Right cardiac atrium (tissue), 5 donors: ENCODE measurements at places on chromosomes 6 and 20. TPM values are rescaled to one million over a fixed set of nuclear protein-coding genes. Genes with fewer than 3 reads are reported as not detected.

DNA sequence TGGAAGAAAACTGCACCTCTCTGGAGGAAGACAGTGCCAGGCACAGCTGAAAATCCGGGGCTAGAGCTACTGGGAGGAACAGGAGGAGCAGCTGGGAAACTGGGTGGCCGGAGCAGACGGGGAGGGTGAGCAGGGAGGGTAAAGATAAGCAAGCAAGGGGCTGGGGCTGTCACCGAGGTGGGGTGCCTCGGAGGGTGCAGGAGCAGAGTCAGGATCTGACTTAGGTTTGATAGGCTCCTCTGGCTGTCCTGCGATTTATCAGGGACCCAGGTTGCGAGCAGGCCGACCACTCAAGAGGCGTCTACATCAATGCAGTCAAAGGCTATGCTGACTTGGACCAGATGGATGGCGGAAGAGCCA, 12.3 kb downstream of the TSHZ2 start:
- no peak for DNase-seq

Gene TMEM217
- not detected for total RNA-seq

DNA sequence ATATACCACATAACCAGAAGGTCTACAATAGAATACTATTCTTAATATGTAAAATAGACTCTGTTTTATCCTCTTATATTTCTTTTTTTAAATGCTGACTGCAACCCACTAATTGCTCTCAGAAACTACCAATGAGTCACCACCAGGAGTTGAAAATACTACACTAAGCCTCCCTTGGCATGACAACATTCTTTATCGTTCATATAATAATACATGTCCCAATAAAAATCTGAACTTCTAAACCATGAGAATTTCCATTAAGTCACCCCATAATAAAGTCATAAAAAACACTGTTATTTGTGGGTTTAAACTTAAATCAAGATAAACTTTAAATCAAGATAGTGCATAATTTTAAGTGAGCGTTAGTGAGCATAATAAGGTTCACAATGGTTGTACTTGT, 4.2 kb downstream of the HACE1 start:
- DNase-seq, result no peak

Gene TBX18
- total RNA-seq, result 9.9 TPM

Gene EBF4
- total RNA-seq, result 10.0 TPM

Gene C20orf202
- 0.31 TPM for total RNA-seq

GRCh38 chr6:103675807-103676406, 1183.8 kb downstream of the HACE1 start:
- no peak for DNase-seq

DNA sequence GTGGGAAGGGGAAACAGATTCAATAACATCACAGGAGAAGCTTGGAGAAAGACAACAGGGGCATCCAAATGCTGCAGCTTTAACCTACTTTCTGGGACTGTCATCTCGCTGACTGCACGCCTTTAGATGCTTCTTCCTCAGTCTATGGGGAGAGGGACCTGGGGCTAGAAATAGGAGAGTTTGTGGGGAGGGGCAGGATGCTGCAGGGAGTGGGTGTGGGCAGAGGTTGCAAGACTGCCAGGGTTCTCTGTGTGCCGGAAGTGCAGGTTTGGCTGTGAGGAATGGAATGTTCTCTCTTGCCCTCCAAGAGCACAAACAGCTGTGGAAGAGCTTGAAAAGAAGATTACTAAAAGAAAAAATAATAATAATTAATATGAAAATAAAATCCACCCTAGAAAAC, 93.2 kb downstream of the FOXO3 start:
- peak; percentile 75 for DNase-seq

Gene SNAI1
- total RNA-seq, result 3.6 TPM

DNA sequence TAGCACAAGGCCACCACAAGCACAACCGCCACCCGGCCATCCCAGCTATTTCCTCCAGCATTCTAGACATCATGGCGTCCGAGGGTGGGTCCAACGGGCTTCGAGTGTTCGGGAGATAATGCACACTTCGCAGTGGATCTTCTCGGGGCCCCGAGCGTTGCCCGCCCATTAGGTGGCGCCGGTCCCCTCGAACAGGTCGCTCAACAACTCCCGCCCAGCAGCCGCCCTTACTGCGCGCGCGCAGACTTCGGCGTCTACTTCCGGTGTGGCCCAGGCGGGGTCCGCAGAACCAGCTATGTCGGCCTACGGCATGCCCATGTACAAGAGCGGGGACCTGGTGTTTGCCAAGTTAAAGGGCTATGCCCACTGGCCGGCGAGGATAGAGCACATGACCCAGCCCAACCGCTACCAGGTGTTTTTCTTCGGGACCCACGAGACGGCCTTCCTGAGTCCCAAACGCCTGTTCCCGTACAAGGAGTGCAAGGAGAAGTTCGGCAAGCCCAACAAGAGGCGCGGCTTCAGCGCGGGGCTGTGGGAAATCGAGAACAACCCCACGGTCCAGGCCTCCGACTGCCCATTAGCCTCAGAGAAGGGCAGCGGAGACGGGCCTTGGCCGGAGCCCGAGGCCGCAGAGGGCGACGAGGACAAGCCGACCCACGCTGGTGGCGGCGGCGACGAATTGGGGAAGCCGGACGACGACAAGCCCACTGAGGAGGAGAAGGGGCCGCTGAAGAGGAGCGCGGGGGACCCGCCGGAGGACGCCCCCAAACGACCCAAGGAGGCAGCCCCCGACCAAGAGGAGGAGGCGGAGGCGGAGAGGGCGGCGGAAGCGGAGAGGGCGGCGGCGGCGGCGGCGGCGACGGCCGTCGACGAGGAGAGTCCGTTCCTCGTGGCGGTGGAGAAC, at the start of gene HDGFL1:
Gene HDGFL1 (plus strand): TSS at position 286 of the 904 bp plus-strand sequence. CDS start 10 bp downstream, at position 296.
- peak; percentile 59 for DNase-seq

- no peak for DNase-seq
Observed at GRCh38 chr6:46933751-46934150, 12.0 kb upstream of the ADGRF5 start.

- no peak for DNase-seq
Observed at GRCh38 chr20:46351357-46352058, 43.2 kb upstream of the CDH22 start.

DNA sequence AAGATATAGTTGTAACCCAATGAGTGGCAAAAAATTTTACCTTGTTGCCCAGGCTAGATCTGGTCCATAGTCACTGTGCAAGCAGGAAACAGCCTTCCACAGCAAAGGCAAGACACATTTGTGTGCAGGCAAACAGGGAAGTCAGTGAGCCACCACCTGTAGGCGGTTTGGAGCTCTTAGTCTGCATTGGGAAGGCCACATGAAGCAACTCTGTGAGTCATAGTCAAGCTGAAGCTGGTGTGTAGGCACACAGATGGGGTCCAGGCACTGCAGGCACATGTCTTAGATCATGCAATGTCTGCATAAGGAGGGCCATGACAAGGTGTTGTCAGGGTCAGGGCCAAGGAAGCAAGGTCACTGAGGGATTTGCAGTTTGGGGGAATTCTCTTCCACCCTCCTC, 543.2 kb upstream of the EPHA7 start:
- DNase-seq, result no peak

DNA sequence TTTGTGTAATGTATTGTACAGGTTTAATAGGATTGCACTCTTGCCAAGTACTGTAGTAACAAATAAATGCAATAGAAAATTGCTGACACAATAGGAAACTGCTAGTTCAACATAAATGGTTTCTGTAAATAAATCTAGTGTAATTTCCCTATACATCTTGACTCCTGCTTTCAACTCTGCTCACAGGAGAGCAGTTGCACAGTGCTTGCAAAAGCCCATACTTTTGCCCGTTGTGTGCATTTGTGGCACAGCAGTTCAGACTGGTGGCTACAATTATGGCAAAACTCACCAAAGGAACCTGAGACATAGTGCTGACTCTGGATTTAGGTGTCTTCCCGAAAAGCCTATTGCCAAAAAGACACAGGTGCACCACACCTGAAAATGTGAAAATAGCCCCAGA, 953.3 kb upstream of the SLC35B3 start:
- DNase-seq, result no peak

DNA sequence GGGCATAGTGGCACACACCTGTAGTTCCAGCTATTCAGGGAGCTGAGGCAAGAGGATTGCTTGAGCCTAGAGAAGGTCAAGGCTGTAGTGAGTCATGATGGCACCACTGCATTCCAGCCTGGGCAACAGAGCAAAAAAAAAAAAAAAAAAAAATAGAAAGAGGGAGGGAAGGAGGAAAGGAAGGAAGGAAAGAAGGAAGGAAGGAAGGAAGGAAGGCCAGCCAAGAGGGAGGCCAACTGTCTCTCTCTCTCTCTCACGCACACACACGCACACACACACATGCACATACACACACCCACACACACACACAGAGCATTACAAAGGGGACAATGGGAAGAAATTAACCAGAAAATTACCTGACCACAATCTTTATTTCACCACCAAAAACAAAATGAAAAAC, 50.6 kb upstream of the COL9A1 start:
- DNase-seq, result no peak

- no peak for DNase-seq
Observed at GRCh38 chr20:26324177-26324576, 627.5 kb upstream of the ZNF337 start.

GRCh38 chr6:160134779-160135547, 13.3 kb downstream of the SLC22A1 start:
- DNase-seq, result no peak

Gene RIPOR2
- total RNA-seq, result 2.1 TPM

Gene SYNGAP1
- total RNA-seq, result 8.6 TPM

DNA sequence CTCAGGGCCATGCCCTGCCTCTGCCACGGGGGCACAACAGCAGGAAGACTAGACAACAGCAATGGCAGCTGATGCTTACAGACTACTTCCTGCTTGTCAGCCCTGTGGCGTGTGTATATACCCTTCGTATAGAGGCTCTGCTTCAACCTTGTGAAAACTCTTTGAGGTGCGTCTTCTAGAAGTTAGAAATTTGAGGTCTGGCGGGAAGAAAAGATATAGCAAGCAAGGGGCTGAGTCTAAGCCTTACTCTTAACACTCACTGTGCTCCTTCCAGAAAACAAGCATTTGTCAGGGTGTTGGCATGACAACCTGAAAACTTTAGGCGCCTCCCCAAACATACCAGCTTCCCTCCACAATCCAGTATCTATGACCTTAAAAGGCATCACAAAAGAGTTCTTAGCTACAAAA, 33.3 kb downstream of the JPH2 start:
- DNase-seq, result no peak
